Activated CD4-positive, CD25-positive, alpha-beta regulatory T cell treated with anti-CD3 and anti-CD28 coated beads, Interleukin-2, amount 50 U/mL, for 72 hours (primary cell): ENCODE measurements at places on chromosomes 5 and 9.

DNA sequence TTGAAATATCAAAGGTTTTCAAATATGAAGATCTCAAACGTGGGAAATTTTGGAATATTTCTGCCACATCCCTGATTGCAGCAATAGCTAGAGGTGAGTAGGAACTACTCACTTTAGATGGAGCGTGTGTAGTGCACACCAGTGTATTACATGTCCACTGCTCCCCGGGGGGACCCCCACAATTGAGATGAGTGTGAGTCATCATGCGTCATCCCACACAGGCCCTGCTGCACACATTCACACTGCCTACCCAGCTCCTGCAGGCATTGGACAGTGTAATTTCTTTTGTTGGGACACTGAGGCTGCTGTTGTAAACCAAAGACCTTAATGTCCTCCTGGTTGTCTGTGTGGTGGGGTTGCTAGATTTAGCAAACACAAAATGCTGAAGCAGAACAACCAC, 280.0 kb downstream of the GAS1 start:
- no peak for DNase-seq

DNA sequence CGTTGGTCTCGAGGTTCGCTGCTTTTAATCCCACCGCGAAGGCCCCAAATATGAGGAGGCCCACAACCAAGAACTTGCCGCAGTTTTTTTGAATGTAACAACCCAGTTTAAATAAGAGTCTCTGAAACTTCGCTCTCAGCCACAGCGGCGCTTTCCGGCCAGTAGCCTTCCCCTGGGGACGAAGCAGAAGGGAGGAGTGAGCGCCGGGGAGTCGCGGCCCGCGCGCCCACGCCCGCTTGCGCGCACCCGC, 10.4 kb downstream of the PTCH1 start:
- DNase-seq, result no peak

DNA sequence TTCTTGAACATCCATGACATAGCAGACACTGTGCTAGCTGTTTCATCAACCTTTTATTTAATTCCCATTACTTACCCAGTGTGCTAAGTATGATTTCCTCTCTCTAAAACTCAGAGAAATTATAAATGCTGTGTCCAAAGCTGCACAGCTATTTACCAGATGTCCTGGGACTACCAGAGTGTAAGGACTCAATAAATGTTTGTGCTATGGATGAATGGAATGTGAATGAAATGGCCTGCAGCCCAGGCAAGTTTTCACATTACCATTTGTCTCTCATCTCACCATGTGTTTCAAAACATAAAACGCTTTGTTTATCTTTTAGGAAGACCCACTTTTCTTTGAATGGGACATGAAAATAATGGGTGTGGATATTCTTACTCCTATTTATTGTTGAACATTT, 96.2 kb downstream of the ARHGEF28 start:
- DNase-seq, result no peak

GRCh38 chr5:146921225-146921624, 42.7 kb upstream of the PPP2R2B start:
- no peak for DNase-seq

DNA sequence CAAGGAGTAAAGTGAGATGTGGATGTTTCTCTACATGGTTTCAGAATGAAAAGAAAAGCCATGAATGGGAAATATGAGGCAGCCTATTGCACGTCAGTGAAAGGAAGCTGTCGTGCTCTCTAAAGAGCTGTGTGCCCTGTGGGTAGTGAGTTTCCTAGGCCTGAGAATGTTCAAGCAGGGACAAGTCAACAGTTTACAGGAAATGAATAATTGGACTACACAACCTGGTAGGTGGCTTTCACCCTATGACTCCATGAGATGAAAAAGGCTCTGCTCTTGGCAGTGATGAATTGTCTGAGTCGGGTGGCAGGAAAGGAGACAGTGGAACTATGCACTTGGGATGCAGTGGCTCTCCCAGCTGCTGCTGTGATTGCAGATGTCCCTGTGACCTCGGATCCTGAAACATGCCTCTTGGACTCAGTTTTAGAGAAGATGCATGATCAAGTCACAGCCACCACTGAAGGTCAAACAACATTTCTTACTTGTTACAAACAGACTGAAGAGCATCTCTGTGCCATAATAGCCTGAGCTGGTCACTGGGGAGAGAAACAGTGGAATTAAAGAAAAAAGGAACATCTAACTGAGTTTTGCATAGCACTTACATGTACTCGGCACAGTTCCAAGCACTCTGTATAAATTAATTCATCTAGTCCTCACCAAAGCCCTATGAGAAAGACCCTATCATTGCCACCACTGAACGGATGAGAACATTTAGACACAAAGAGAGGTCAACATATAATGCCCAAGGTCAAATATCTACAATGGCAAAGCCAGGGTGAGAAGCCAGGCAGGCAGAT, 293.7 kb downstream of the SPOCK1 start:
- DNase-seq, result no peak
